T47D (cell line): ENCODE measurements at places on chromosomes 7 and 10.

DNA sequence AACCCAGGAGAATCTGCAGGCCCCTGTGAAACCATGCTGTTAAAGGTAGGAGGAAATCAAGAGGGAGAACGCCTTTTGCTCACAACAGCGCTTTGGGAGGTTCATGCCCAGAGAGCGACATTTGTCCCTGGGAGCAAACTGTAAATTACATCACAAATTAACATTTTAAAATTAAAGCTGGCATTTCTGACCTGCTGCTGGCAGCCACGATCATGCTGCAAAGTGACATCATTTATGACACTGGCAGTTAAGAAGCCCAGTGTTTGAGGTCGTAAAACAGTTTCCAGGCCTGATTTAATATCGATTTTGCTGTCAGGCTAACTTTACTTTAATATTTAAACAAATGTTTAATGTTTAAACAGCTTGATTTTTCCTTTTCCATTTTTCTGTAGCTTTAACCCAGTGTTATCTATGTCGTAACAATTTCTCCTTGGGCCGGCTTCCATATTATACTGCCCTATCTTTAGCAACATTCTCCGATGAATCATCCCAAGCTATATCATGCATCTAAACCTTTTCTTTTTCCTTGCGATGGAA is 86.5 kb upstream of the NPVF start:
- no peak for DNase-seq

DNA sequence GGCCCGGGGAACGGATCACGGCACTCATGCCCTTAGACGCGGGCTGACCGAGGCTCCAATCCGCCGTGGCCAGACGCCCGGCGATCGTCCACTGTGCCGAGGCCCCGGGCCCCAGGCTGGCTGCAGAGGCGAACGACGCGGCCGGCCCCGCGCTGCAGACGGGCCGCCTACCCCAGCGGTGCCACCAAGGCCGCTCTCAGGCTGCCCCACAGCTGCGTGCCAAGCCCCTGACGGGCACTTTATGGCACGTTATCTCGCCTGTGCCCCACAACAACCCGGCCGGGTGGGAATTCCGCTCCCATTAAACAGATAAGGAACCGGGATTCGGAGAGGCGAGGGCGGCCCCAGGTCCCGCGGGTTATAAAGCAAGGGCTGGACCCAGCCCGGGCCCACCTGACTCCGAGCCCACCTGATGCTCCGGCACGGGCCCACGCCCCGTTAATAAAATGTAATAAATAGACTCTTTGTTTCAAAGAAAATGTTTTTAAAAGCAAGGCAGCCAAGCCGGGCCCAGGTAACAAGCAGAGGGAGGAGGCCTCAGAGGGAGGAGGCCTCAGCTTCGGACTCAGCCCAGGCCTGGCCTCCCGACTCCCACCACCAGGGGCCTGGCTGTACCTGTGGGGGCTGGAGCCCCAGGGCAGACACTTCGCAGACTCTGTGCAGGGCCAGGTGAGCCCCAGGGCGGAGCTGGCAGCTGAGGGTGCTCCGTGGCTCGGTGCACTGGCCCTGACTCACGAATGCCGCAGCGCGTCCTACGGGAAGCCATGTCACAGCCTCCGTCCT is 79.7 kb downstream of the FOXL3 start:
- DNase-seq, result no peak

DNA sequence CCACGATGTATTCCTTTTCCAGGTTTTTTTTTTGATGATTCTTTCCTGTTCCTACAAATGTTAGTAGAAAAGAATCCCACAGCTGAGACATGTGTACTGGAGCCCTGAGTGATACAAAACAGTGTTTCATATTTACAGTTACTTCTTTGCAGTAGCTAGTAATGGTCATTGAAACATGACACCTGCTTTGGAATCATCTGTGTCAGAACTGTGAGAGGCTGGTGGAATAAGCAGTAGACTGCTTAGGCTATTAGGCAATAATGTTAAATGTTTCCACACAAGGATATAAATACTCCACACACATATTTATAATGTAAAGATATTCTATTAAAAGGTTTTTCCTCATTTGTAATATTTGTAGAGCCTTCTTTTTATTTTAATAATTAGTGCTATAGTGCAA is 394.0 kb downstream of the THSD7A start:
- DNase-seq, result peak; percentile 20

- no peak for DNase-seq
Measured at GRCh38 chr7:124029396-124030188, 3.3 kb downstream of the TMEM229A start.

- DNase-seq, result no peak
Measured at GRCh38 chr7:26515314-26515842, 223.7 kb downstream of the SNX10 start.

DNA sequence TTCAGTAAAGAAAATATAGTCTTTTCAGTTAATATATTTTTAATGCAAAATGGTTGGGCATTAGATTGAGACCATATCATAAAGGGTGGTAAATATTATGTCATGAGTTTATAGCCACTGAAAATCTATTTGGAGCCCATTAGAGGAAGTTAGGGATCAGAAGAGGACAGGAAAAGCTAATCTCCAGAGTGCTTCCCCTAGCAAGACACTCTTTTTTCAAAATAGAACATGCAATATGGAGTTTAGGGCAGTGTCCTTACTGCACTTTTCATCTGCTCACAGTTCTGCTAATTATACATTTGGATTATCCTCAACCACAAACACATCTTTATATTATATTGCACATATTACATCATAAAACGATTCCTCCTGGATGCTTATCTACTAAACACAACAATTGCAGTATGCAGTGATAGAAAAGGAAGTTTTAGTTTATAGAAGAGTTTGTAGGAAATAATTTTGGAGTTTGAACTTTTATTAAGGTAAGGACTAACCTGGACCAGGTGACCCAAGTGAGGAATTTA is 159.8 kb downstream of the PHF14 start:
- DNase-seq, result no peak

DNA sequence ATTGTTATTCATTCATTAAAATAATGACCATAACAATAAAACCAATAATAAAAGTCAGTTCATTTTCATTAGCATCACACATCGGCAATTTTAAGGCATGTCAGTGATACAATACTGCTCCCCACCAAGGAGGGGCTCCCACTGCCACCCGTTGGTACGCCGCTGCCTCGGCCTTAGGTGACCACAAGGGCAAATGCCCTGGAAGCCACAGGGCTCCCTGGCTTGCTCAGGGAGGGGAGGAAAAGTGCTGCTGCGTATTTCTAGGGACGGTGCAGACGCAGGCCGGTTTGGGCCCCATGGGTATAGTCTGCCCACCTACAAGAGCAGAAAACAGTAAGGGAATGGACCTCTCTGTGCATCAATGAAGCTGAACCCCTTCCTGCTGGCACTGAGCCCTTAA is 85.1 kb downstream of the SLIT1 start:
- DNase-seq, result no peak

DNA sequence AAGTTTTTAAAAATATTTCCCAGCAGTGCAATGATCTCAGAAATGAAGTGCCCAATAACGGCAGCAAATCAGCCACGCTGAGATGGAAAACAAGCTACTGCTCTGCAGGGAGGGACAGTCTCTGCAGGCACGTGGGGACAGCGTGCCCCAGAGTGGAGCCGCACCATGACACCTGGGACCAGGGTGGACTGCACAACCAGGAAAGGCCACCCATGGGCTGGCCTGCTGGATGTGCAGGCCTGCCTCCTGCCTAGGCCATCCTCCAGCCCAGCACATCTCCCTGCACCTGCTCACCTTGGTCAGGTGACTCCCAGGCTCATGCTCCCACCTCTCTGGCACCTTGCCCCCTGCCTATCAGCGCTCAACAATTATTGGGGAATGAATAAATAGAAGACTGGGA is 80.4 kb downstream of the VSTM4 start:
- DNase-seq, result no peak

- no peak for DNase-seq
Measured at GRCh38 chr10:89554433-89554832, 19.0 kb upstream of the SLC16A12 start.

- peak; percentile 11 for DNase-seq
Measured at GRCh38 chr7:113367041-113367586, 248.8 kb upstream of the SMIM30 start.

GRCh38 chr10:114519756-114520293 is 115.5 kb upstream of the AFAP1L2 start:
- DNase-seq, result peak; percentile 42

- no peak for DNase-seq
Measured at GRCh38 chr10:128631801-128632241, 505.6 kb upstream of the MKI67 start.

DNA sequence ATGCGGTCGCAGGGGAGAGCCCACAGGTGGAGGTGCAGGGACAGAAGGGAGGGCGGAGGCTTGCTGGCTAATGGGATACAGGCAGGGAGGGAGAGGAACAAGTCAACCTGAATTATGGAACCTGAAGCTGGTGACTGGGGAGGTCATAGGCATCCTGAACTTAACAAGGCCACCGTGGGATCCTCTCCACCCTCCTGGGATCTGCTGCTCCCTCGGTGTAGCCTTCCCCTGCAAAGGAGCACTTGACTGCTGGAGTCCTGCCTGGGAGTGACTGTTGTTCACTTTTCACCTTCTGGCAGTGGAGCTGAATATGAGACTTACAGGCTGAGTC is 223.1 kb downstream of the GFRA1 start:
- DNase-seq, result no peak

DNA sequence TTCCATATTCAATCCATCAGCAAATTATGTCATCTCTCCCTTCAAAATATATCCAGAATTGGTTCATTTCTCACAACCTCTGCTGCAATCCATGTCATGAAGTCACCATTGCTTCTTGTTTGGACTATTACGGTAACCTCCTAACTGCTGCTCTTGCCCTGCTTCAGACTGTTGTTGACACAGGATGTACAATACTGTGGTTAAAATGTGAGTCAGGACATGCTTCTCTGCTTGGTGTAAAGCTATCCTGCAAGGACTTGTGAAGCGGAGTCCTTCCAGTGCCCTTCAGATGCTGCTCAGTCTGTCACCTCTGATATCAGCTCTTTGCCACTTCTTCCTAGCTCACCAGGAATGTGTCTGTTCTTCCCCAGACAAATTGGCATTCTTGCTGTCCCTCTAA is 10.4 kb upstream of the NXPH1 start:
- DNase-seq, result no peak

- no peak for DNase-seq
Measured at GRCh38 chr7:138603549-138604318, 97.4 kb downstream of the SVOPL start.

DNA sequence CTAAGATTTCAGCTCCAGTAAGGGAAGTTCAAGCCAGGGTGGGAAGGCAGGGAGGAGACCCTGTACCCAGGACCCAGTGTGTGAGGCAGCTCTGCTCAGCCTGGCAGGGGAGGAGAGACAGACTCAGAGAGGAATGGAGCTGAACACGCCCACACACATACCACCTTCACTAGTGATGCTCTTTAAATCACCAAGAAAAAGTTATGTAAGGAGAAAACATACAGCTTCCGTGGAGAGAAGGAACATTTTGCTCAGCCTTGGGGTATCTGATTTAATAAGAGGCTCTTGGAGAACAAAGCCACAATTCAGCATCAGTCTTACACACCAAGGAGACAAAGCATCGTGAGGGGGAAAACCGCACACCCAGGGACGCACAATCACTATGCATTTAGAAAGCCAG is 62.9 kb downstream of the PRKAG2 start:
- no peak for DNase-seq

- DNase-seq, result no peak
Measured at GRCh38 chr10:132461683-132462231, 64.8 kb downstream of the PWWP2B start.

- no peak for DNase-seq
Measured at GRCh38 chr7:101935521-101936141, 118.2 kb downstream of the CUX1 start.

DNA sequence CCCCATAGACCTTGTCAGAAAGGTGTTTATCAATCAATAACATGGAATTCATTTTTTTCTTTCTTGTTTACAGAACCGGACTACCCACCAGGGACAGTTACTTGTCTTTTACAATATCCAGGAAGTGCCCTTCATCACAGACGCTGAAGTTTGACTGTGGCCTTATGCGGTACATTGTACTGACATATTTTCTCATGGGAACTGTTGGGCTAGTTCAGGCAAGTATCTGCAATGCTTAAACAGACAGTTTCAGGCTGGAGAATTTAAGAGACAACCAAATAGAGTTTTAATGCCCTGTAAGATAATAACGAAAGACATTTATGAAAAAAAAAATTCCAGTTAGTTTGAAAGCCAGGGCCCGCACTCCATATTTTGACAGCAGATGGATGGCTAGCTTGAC is 246.4 kb downstream of the GATA3 start:
- no peak for DNase-seq

DNA sequence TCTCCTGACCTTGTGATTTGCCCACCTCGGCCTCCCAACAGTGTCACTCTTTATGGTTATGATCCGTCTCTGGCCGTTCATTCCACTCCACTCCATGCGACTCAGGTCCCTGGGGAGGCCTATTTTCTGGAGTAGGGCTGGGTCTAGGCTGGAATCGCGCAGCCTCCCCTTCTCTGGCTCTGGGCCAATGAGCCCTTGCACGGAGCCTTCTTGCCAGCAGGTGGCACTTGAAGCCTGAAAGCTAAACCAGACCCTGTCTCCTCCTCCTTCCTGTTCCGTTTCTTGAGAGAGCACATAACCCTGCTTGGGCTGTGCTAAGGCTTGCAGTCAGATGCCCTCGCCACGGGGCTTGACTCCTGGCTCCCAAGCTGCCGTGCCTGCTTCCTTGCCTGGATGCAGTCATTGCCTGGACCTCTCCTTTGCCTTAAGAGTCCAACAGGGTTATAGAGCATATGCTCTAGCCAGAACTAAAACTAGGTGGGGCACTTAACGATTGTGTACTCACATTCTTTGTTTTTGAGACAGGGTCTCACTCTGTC is 9.6 kb upstream of the DNAJB12 start:
- DNase-seq, result peak; percentile 89
